ENCODE measurements at places on chromosomes 4 and X. TPM values are rescaled to one million over a fixed set of nuclear protein-coding genes. Genes with fewer than 3 reads are reported as not detected.

- peaks cover 4% of the 10 kb centered on the region for H3K36me3 ChIP-seq
- no peak overlapping the region for H3K4me3 ChIP-seq
- no peak overlapping the region for H3K27ac ChIP-seq
- H3K27me3 ChIP-seq, result no peaks in the 10 kb centered on the region
- no peak for DNase-seq
- H3K4me1 ChIP-seq, result no peaks in the 10 kb centered on the region
These were observed 84.4 kb downstream of the PPEF2 start for GRCh38 chr4:75817901-75818300.

GRCh38 chr4:129336457-129337227 lies 240.7 kb downstream of the C4orf33 start:
- no peaks in the 10 kb centered on the region for H3K27me3 ChIP-seq
- no peaks in the 10 kb centered on the region for H3K4me1 ChIP-seq
- H3K27ac ChIP-seq, result no peak overlapping the region
- H3K36me3 ChIP-seq, result no peaks in the 10 kb centered on the region

The SLITRK4 gene
- total RNA-seq, result not detected

DNA sequence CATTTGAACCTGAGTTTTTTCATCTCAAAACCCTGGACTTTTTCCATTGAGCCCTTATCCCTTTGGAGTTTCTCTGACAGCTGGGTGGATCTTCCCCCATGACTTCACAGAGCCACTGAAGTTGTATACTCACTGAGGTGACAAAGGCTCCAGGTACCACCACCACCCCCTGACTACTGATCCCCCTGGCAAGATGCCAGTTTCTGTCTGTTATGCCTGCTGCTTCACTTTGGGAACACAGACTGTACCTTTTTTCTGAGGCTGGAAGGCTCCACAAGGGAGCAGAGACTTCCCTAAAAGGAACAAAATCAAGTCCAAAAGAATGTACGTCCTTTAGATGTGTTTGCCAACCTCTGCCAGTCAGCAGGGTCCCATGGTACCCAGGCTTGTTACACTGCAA lies 160.3 kb upstream of the JADE1 start:
- no peak for DNase-seq
- H3K4me3 ChIP-seq, result no peak overlapping the region
- H3K27me3 ChIP-seq, result no peaks in the 10 kb centered on the region
- H3K4me1 ChIP-seq, result no peaks in the 10 kb centered on the region

DNA sequence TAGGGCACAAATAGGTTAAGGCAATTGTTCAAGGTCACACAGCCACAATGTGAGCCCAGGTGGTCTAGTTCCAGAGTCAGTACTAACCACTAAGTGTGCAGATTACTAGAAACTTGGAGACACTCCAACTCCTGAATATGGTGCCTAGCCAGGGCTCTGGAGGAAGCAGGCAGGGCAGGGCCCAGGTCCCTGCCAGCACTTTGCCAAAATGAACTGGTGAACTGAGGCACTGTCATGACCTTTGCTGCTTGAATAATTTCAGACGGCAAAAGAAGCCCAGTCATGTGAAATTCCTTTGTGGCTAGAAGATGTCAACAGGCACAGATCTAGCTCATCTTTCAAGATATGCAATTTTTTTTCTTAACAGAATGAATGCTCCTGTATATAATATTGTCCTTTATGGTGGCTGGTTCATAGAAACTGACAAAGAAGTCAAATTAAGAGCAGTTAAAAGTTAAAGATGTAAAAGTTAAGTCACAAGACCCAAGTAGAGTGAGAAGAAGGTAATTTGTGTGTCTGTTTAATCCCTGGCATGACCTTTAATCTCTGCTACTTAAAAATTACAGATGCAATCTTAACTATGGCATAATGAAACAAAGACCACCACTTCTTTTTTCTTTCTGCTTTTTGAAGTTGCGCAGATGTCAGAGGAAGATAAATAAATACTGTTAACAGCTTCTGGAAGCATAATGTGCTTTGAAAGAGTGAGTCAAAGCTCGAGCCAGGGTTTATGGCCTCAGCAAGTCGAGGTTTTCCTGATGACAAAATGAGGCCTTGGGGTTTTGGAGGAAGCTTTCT lies 54.1 kb downstream of the SHROOM3 start:
- no peaks in the 10 kb centered on the region for H3K36me3 ChIP-seq
- H3K4me3 ChIP-seq, result no peak overlapping the region
- H3K4me1 ChIP-seq, result peaks cover 13% of the 10 kb centered on the region
- DNase-seq, result no peak
- H3K27ac ChIP-seq, result no peak overlapping the region

The MAGED4 gene
- total RNA-seq, result 8.6 TPM

- no peaks in the 10 kb centered on the region for H3K4me1 ChIP-seq
- H3K4me3 ChIP-seq, result no peak overlapping the region
- H3K27ac ChIP-seq, result no peak overlapping the region
- H3K36me3 ChIP-seq, result no peaks in the 10 kb centered on the region
- no peak for DNase-seq
These were observed 260.7 kb downstream of the COL25A1 start for GRCh38 chr4:109041463-109042360.

The MSMO1 gene
- total RNA-seq, result 34.6 TPM

The C4orf36 gene
- total RNA-seq, result not detected

GRCh38 chr4:145098675-145099037 lies 545 bp downstream of the ABCE1 start:
- H3K4me3 ChIP-seq, result peak overlapping the region; percentile 70
- peaks cover 40% of the 10 kb centered on the region for H3K4me1 ChIP-seq
- H3K36me3 ChIP-seq, result peaks cover 11% of the 10 kb centered on the region
- H3K27me3 ChIP-seq, result no peaks in the 10 kb centered on the region

GRCh38 chr4:68077737-68078136 lies 51.9 kb downstream of the TMPRSS11F start:
- DNase-seq, result no peak
- H3K4me3 ChIP-seq, result no peak overlapping the region
- no peaks in the 10 kb centered on the region for H3K27me3 ChIP-seq
- H3K36me3 ChIP-seq, result no peaks in the 10 kb centered on the region

DNA sequence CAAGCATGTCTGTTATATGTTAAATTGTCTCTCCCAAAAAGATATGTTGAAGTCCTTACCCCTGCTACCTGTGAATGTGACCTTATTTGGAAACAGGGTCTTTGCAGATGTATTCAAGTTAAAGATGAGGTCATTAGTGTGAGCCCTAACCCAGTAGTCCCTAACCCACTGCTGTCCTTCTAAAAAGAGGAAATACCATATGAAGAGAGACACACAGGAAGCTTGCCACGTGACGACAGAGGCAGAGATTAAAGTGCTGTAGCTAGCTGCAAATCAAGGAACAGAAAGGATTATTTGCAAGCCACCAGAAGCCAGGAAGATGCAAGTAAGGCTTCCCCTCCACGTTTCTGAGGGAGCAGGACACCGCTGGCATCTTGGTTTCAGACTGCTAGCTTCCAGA lies 150.1 kb downstream of the HNRNPD start:
- peak overlapping the region; percentile 20 for H3K4me3 ChIP-seq
- no peaks in the 10 kb centered on the region for H3K27me3 ChIP-seq
- peak; percentile 75 for DNase-seq
- H3K36me3 ChIP-seq, result no peaks in the 10 kb centered on the region
- peaks cover 10% of the 10 kb centered on the region for H3K4me1 ChIP-seq

- H3K27ac ChIP-seq, result no peak overlapping the region
- H3K27me3 ChIP-seq, result no peaks in the 10 kb centered on the region
- H3K4me3 ChIP-seq, result no peak overlapping the region
- no peaks in the 10 kb centered on the region for H3K36me3 ChIP-seq
These were observed 301.9 kb upstream of the ARSJ start for GRCh38 chr4:114281164-114281960.

The IL21 gene
- total RNA-seq, result not detected

DNA sequence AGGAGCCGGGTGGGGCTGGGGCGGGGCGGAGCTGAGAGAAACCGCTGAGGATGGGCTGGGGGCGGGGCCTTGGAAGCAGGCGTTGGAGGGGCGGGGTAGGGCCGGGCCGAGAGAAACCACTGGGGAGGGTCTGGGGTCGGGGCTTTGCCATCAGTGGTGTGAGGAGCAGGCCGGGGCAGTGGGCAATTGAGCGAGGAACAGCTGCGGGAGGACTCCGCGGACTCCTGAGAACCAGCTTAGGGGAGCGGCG lies 1.3 kb upstream of the EOLA2 start:
- H3K27ac ChIP-seq, result peak overlapping the region; percentile 81
- peak overlapping the region; percentile 69 for H3K4me3 ChIP-seq
- no peaks in the 10 kb centered on the region for H3K27me3 ChIP-seq
- H3K36me3 ChIP-seq, result no peaks in the 10 kb centered on the region
- DNase-seq, result no peak

GRCh38 chr4:137998666-137999429 lies 243.3 kb downstream of the SLC7A11 start:
- no peak overlapping the region for H3K4me3 ChIP-seq
- no peak for DNase-seq
- H3K36me3 ChIP-seq, result no peaks in the 10 kb centered on the region
- H3K27me3 ChIP-seq, result no peaks in the 10 kb centered on the region
- H3K4me1 ChIP-seq, result no peaks in the 10 kb centered on the region

Measured in B cell (primary cell).